ENCODE measurements at places on chromosomes 6 and 20. TPM values are rescaled to one million over a fixed set of nuclear protein-coding genes. Genes with fewer than 3 reads are reported as not detected.

GRCh38 chr6:32852844-32853540 is 512 bp downstream of the TAP1 start:
- peak; percentile 63 for DNase-seq

GRCh38 chr6:62296541-62296940 is 10.5 kb upstream of the KHDRBS2 start:
- no peak for DNase-seq

DNA sequence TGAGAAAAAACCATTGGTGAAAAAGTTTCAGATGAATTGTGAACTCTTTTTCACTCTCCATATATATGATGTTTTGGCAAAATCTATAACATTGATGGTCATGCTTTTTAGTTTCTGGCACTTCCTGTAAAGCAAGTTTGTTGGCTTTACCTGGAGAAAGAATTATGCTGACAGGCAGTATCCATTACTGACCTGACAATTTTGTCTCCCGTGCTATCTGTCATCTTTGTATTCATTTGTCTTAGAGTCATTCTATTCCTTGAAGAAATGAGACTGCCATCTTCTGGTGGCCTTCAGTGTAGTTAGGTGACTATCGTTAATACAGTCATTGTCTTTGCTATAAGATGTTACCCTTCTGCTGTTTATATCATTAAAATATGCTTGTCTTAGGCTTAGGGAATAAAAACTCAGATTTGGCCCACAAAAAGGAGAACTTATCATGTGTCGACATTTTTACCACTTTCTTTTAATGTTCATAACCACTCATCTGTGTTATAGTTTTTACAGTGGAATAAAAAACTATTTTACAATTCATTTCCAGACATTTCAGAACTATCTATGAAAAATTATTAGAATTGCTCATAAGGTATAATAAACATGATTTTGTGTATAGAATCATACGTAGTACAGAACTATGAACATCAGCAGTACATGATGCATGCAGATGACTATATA is 707.0 kb downstream of the EPM2A start:
- DNase-seq, result peak; percentile 71

- no peak for DNase-seq
Observed at GRCh38 chr6:4772750-4773149, 3.5 kb upstream of the CDYL start.

Gene LAMA5
- total RNA-seq, result 21.8 TPM

Gene DNAH8
- total RNA-seq, result not detected

Gene OR2H1
- not detected for total RNA-seq

GRCh38 chr20:32651537-32651936 is 22.2 kb downstream of the C20orf203 start:
- DNase-seq, result no peak

- no peak for DNase-seq
Observed at GRCh38 chr6:22668307-22668706, 98.9 kb downstream of the HDGFL1 start.

DNA sequence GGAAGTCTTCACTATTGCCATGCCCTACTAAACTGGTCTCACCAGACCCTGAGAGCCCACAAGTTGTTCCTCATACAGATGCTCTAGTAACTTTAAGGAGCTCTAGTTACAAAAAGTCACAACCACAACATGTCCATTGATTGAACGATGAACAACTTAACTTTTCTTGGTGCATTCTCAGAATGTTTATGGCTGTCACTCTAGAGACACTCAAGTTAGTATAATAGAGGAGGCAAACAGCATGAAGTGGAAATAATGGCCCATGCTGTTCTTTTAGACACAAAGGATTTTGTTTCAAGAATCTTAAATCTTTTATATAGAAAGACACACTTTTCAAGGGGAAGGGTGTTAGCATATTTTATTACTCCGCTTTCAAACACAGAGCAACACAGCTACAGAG is 934.4 kb downstream of the HACE1 start:
- DNase-seq, result no peak

DNA sequence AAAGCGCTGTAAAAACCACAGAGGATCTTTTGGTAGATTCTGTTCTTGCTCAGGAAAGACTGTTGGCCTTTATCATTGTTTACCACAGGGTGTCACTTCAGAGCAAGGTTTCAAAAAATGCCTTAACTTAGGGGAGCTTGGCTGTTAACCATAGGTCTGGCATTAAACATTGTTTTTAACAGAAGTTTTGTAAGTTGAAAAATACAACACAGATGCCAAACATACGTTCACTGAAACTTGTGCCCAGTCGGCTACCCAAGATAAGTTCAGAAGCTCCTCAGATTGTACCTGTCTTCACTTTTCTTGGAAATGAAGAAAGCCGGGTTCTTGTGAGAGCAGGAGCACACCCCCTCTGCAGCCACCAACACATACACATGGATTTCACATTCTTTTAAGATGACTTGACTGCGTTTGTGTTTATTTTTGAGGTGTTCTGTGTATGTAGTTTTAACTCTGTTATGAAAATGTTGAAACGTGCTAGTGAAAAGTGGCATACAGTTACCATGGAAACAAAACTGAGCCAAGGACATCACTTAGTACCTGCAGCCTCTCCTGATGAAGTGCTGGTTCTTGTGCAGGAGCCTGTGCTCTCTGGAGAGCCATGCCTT is 64.9 kb downstream of the SYCP2L start:
- no peak for DNase-seq

- no peak for DNase-seq
Observed at GRCh38 chr6:16158943-16159557, 30.2 kb downstream of the MYLIP start.

Gene SHLD1
- 8.0 TPM for total RNA-seq

- no peak for DNase-seq
Observed at GRCh38 chr6:6001443-6001842, 5.3 kb downstream of the NRN1 start.

GRCh38 chr6:24859608-24860200 is 61.0 kb upstream of the ARMH2 start:
- no peak for DNase-seq

- no peak for DNase-seq
Observed at GRCh38 chr6:30544666-30545272, 11.5 kb downstream of the GNL1 start.

GRCh38 chr20:33687993-33688937 is 2.1 kb upstream of the E2F1 start:
- no peak for DNase-seq

GRCh38 chr6:154249499-154250298 is 106.9 kb downstream of the IPCEF1 start:
- DNase-seq, result no peak

DNA sequence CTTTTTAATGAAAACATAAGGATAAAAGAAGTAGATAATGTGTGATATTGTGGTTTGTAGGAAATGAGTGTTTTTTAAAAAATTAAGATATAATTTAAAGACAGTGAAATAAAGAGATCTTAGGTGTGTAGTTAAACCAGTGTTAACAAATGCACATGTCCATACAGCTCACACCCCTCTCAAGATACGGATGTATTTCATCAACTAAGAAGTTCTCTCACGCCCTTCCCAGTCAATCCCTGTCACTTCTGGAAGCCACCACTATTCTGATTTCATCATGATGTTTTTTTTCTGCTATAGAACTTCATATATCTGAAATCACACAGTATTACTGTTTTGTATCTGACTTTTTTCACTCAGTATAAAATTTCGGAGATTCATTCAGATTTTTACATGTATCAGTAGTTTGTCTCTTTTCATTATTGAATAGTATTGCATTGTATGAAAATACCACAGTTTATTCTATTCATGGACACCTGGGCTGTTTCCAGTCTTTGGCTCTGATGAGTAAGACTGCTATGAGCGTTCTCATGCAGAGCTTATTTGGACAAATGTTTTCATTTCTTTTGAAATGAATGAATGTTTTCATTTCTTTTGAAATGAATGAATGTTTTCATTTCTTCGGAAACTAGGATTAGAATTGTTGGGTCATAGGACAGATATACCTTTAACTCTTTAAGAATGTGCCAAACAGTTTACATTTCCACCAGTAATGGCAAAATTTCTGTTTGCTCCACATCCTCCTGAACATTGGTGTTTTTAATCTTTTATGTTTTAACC is 49.7 kb upstream of the ELOVL5 start:
- no peak for DNase-seq

GRCh38 chr6:126422912-126423311 is 83.0 kb downstream of the CENPW start:
- no peak for DNase-seq

DNA sequence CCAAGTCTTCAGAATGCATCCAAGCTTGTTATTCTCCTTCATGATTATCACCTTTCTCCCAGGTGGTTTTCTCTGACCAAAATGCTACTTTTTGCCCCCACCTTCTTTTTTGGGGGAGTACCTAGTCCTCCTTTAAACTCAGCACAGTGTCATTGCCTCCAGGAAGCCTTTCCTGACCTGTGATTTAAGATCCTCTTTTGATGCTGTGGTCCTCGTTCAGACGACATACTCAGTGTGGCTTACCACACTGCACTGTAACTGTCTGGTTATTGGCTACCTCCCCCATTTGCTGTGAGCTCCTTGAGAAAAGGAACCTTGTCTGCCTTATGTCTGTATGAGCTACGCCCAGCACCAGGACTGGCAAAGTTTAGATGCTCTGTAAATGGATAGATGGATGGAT is 14.6 kb downstream of the SAYSD1 start:
- DNase-seq, result no peak

DNA sequence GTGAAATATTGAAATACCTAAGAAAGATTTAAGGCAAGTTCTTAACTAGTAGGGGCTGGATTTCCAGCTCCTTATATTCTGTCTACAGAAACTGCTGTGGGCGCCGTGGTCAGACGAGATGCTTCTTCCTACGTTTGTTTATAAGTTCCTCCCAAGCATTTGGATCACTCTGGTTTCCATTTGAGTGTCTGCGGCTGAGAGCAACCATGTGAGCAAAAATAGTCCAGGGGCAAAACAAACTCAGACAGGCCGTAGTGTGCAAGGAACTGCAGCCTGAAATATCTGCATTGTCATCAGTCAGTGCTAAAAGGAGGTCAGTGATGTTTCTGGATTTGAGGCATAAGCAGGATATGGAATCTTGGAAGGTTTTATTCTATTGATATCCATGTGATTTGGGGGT is 485.9 kb upstream of the JAG1 start:
- peak; percentile 26 for DNase-seq

GRCh38 chr6:16657768-16658167 is 103.5 kb downstream of the ATXN1 start:
- no peak for DNase-seq

DNA sequence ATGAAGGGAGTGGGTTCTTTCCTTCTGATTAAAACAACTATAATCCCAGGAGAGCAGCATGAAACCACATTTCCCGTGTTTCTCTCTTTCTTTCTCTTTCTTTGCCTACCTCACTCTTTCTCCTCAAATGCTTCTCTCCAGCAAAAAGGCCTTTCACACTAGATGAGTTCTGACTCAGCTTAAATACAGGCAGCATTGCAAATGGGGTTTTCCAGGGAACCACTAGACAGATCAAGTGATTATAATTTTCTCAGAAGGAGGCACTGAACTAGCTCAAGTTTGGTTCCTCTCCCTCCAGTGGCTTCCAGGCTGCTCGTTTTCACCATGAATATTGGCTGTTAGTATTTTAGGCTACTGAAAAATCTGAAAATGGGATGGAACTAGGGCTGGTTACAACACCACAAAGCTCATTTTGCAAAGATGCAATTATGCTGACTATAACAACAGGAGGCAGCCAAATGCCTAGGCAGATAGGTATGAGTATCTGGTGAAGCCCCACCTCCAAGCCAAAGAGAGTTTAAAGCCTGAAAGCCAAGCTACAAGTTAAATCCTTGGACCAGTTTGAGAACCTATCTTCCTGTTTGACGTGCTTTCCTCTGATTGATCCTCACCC is 260.0 kb downstream of the MMUT start:
- no peak for DNase-seq

DNA sequence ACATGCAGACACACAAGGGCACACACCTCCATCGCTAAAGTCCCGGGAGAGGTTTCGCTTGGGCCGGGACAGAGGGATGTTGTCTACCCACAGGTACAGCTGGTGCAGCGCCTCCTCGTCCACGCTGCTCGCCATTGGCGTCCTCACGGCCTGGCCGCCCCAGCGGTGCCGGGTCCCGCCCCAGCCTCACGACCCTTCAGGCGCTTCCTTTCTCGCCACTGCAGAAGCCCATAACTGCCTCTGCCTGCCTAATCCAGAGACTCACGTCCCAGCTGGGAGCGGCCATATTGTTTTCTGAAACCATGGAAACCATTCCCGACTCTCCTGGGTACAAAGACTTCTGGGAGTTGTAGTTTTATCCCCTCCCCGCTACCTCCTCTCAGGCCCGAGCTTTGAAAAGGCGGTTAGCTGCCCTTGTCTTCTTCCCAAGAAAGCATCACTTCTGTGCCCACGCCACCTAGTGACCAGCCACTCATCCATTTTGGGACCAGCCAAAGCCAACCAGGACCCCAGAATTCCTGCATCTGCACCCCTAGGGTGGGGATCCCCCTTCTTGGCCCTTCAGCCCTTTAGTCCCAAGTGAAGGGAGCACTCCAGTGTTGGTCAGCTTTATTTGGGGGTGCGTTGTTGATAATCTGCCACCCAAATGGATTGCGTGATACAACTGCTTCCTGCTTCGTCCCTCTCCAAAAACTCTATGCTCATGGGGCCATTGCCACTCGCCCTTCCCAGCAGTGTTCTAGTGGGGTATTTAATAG is at the start of gene SPEF1:
TSS of gene SPEF1 (minus strand) at position 296 of the 758 bp plus-strand sequence. CDS start at position 135, 161 bp downstream.
- DNase-seq, result peak; percentile 87

Gene TENT5A
- total RNA-seq, result 26.3 TPM

GRCh38 chr6:144127097-144127496 is 23.2 kb upstream of the STX11 start:
- no peak for DNase-seq

DNA sequence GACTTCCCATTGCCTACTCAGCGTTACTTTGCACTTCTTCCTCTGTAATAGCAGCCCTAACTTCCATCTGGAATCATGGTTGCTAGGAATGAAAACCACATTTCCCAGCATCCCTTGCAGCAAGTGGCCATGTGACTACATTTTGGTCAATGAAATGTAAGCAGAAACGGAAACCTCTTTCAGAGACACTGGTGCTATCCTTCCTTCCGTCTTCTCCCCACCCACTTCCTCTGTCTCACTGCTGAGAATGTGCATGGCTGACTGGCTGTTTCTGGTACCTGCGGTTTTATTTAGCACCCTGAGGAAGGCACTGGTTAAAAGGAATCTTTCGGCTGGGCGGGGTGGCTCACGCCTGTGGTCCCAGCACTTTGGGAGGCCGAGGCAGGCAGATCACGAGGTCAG is 107.4 kb downstream of the SCML4 start:
- no peak for DNase-seq

- DNase-seq, result no peak
Observed at GRCh38 chr20:1490643-1491195, 501 bp downstream of the SIRPB2 start.

GRCh38 chr6:42453031-42453653 is 1.4 kb upstream of the TRERF1 start:
- DNase-seq, result peak; percentile 92

DNA sequence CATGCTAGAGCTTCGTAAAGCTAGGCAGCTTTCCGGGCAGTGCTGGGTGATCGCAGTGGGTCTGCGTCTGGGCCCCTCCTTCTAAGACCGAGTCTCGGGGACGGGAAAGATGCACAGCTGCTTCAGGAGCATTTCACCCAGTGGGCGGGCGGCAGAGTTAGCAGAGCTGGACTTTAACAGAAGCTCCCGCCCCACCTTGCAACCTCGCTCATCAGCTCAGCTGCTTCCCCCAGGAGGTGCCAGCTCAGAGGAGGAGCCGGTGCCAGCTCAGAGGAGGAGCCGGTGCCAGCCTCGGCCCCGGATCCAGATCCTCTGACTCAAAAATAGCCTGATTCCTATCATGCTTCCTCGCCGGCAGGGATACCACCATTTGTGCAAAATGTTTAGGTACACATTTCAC is 94.5 kb upstream of the RPS6KA2 start:
- DNase-seq, result no peak

GRCh38 chr6:96624957-96625356 is 62.0 kb downstream of the FHL5 start:
- no peak for DNase-seq

GRCh38 chr6:100161782-100162365 is 167.9 kb upstream of the MCHR2 start:
- no peak for DNase-seq
